ENCODE measurements at places on chromosomes 12 and 14. TPM values are rescaled to one million over a fixed set of nuclear protein-coding genes. Genes with fewer than 3 reads are reported as not detected.

- no peak overlapping the region for H3K4me3 ChIP-seq
- no peaks in the 10 kb centered on the region for H3K27me3 ChIP-seq
- H3K36me3 ChIP-seq: no peaks in the 10 kb centered on the region
- no peak for DNase-seq
- peaks cover 36% of the 10 kb centered on the region for H3K4me1 ChIP-seq
Observed at GRCh38 chr12:89155826-89156225, 196.5 kb downstream of the DUSP6 start.

GRCh38 chr12:105922670-105923102, 216.1 kb downstream of the NUAK1 start:
- H3K4me3 ChIP-seq: no peak overlapping the region
- H3K27ac ChIP-seq: no peak overlapping the region
- no peaks in the 10 kb centered on the region for H3K4me1 ChIP-seq
- no peaks in the 10 kb centered on the region for H3K27me3 ChIP-seq
- DNase-seq: no peak

DNA sequence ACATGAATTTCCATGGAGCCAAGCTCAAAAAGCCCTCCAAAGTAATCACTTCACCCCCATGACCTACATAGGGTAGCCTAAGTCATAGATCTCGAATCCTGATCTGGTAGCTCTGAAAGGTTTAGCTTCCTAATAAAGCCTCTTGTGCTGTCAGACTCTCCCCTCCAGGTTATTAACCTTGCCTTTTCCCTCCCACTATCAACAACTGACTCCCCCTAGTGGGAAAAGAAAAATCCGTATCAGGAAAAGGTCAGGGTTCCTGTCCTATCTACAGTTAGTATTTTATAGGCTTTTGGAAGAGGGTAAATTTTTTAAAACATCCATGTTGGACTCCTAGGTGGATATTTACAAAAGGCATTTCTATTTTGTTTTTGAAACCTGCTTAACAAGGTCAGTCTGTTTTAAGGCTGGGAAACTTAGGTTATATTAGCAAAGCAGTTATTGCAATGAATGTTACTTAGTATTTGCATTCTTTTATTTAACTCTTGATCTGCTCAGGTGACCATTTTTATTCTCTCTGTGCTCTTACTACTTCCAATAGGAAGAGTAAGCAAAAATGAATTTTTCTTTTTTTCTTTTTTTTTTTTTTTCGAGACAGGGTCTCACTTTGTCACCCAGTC, 8.0 kb downstream of the YY1 start:
- H3K36me3 ChIP-seq: no peaks in the 10 kb centered on the region
- H3K4me1 ChIP-seq: peaks cover 87% of the 10 kb centered on the region
- H3K27ac ChIP-seq: peak overlapping the region; percentile 40
- H3K4me3 ChIP-seq: no peak overlapping the region
- no peak for DNase-seq

DNA sequence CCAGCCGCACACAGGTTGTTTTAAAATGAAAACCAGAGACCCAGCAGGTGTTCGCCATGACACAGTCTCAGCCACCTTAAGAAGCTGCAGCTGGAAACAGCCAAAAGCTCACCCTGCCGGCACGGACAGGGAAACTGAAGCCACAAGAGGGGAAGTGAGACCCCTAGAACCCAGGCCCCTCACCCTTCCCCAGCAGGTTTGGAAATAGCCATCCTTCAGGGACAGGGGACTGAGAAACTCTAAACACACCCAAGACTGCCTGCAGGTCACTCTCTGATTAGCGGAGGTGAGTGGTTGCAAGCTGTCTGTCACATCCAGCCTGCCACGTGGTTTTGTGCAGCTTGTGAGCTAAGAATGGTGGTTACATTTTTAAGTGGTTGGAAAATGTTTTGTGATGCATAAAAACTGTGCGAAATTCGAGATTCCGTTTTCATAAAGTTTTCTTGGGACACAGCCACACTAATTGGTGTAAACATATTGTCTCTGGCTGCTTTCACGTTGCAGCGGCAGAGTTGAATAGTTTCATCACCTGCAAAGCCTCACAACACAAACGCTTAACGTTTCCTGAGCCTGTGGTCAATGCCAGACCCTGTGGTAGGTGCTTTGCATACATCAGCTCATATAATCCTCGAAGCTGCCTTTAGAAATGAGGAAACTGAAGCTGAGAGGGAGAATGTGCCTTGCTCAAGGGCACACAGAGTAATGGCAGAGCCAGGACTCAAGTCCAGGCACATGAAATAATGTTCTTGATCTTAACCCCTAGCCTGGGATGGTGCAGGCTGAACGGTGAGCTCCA, 1.7 kb upstream of the SELPLG start:
- H3K4me1 ChIP-seq: peaks cover 48% of the 10 kb centered on the region
- H3K36me3 ChIP-seq: no peaks in the 10 kb centered on the region
- H3K4me3 ChIP-seq: peak overlapping the region; percentile 56
- DNase-seq: peak; percentile 87
- peak overlapping the region; percentile 88 for H3K27ac ChIP-seq
- no peaks in the 10 kb centered on the region for H3K27me3 ChIP-seq

- no peaks in the 10 kb centered on the region for H3K36me3 ChIP-seq
- DNase-seq: no peak
- H3K4me1 ChIP-seq: no peaks in the 10 kb centered on the region
- H3K4me3 ChIP-seq: no peak overlapping the region
- H3K27ac ChIP-seq: no peak overlapping the region
Observed at GRCh38 chr12:80632835-80633234, 74.6 kb upstream of the MYF6 start.

ANAPC7 gene
- 49.3 TPM for total RNA-seq

GRCh38 chr14:64447876-64448670, 17.2 kb upstream of the AKAP5 start:
- H3K4me1 ChIP-seq: peaks cover 28% of the 10 kb centered on the region
- H3K27me3 ChIP-seq: no peaks in the 10 kb centered on the region
- H3K27ac ChIP-seq: peak overlapping the region; percentile 39
- H3K36me3 ChIP-seq: no peaks in the 10 kb centered on the region
- no peak overlapping the region for H3K4me3 ChIP-seq
- DNase-seq: peak; percentile 62

DNA sequence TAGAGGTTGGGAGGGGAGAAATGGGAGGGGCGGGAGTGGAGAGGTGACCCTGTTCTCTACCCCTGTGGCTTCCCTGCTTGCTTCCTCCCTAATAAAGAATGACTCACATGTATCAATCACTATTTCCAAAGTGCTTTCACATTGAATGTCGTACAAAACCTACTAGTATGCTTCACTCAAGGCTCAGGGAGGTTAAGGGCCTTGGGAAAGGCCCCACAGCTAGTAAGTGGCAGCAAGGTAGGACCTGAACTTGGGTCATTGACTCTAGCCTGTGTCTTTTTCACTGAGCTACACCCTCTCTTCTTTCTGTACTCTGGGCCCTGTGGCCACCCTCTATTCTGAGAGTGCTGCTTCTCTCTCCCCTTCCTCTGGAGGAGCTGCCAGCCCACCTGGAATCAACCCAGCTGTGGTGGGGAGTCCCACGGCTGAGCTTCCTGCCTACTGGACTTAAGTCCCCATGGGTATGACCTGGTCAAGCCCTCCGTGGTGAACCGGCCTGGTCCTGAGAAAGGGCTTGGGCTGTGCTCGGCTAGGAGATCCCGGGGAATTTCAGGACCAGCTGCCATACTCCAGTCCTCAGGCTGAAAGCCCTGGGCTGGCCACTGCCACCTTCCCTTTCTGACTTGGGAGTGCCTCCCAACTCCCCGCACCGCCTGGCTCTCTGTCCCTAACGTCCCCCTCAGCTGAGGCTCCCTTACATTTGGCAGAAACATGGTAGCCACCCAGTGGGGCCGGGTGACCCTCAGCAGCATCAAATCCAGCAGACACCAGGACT, 13.0 kb downstream of the SLC48A1 start:
- H3K4me3 ChIP-seq: no peak overlapping the region
- H3K4me1 ChIP-seq: peaks cover 7% of the 10 kb centered on the region
- H3K27me3 ChIP-seq: no peaks in the 10 kb centered on the region

- H3K27me3 ChIP-seq: no peaks in the 10 kb centered on the region
- no peak for DNase-seq
- no peak overlapping the region for H3K27ac ChIP-seq
- H3K36me3 ChIP-seq: peaks cover 9% of the 10 kb centered on the region
Observed at GRCh38 chr14:76022991-76023390, 37.4 kb downstream of the IFT43 start.

CRACR2A gene
- 22.1 TPM for total RNA-seq

GRCh38 chr14:101635749-101636560, 74.7 kb downstream of the DIO3 start:
- no peak overlapping the region for H3K4me3 ChIP-seq
- DNase-seq: no peak
- H3K36me3 ChIP-seq: no peaks in the 10 kb centered on the region
- no peak overlapping the region for H3K27ac ChIP-seq

DNA sequence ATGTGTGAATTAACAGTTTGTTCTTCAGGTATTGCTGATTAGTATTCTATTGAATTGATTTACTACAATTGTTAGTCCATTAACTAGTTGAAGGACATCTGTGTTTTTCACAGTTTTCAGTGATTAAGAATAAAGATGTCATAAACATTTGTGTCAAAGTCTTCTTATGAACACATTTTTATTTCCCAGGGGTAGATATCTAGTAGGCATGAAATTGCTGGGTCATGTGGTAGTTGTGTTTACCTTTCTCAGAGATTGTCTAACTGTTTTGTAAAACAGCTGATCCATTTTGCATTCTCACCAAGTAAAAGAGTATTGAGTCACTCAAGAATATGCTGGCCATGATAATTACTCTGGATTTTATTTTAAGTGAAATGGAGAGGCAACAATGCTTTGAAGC, 1145.3 kb downstream of the FSCB start:
- no peaks in the 10 kb centered on the region for H3K4me1 ChIP-seq
- no peaks in the 10 kb centered on the region for H3K27me3 ChIP-seq
- no peaks in the 10 kb centered on the region for H3K36me3 ChIP-seq

DNA sequence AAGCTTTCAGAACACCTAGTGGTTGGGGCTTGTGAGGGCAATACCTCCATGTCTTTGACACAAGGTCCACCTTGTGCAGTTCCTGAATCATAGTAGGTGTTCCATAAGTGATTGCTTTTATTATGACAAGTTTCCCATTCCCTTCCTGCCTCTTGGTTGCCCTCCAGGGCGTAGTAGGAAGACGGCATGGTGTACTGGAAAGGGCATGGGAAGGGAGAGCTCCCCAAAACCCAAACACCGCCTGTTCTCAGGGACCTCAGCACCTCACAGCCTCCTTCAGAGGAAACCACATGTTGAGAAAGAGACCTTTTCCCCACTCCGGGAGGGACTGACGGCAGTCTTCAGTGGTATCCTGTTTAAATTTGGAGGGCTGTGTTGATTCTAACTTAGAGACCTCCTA, 21.1 kb downstream of the EVL start:
- no peak for DNase-seq
- H3K4me1 ChIP-seq: peaks cover 40% of the 10 kb centered on the region
- H3K36me3 ChIP-seq: peaks cover 91% of the 10 kb centered on the region
- no peak overlapping the region for H3K27ac ChIP-seq
- no peak overlapping the region for H3K4me3 ChIP-seq

GRCh38 chr12:45246236-45246635, 30.3 kb downstream of the ANO6 start:
- H3K4me1 ChIP-seq: peaks cover 13% of the 10 kb centered on the region
- H3K27ac ChIP-seq: no peak overlapping the region
- no peak for DNase-seq
- no peak overlapping the region for H3K4me3 ChIP-seq

- H3K27me3 ChIP-seq: no peaks in the 10 kb centered on the region
- H3K27ac ChIP-seq: no peak overlapping the region
- H3K4me3 ChIP-seq: no peak overlapping the region
Observed at GRCh38 chr14:86404989-86405649, 875.2 kb downstream of the FLRT2 start.

GRCh38 chr12:75086091-75087038, 123.3 kb downstream of the KCNC2 start:
- H3K36me3 ChIP-seq: no peaks in the 10 kb centered on the region
- no peak overlapping the region for H3K4me3 ChIP-seq
- H3K27me3 ChIP-seq: no peaks in the 10 kb centered on the region
- H3K27ac ChIP-seq: no peak overlapping the region

EFCAB11 gene
- total RNA-seq: 8.2 TPM

DNA sequence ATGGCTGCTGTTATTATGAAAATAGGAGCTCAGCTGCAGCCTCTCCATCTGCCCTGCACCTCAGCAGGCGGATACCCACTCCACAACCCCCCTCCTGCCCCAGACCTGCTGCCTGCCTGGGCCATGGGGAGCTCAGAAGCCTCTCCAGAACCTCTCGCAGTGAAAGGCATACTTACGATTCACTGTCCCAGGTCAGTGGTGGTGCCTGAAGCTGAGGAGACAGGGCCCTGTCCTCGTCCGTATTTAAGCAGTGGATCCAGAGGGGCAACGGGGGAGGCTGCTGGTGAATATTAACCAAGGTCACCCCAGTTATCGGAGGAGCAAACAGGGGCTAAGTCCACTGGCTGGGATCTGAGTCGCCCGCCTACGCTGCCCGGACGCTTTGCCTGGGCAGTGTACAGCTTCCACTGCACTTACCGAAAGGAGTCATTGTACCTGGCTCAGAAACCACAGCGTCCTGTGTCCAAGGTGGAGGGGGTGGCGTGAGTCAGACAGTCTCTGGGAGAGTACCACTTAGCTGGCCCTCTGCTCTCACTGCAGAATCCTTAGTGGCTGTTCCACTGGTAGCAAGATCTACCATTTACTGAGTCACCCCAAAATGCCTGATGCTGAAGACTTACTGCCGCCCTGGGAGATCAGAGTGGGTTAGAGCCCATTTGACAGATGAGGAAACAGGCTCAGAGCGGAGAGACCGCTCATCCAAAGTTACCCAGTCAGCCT, at the start of gene SERPINA1:
Gene SERPINA1 (minus strand): TSS at position 219 of the 720 bp plus-strand sequence. CDS start 5,365 bp downstream, outside the sequence.
- H3K27ac ChIP-seq: no peak within 1 kb of the TSS
- H3K27me3 ChIP-seq: no peaks in the 10 kb centered on the region
- peaks cover 75% of the 10 kb centered on the region for H3K4me1 ChIP-seq

- peaks cover 86% of the 10 kb centered on the region for H3K36me3 ChIP-seq
- H3K4me1 ChIP-seq: no peaks in the 10 kb centered on the region
- no peaks in the 10 kb centered on the region for H3K27me3 ChIP-seq
- peak overlapping the region; percentile 73 for H3K27ac ChIP-seq
Observed at GRCh38 chr12:132071040-132071810, 72.9 kb downstream of the DDX51 start.

GRCh38 chr14:59036134-59036533, 152.3 kb upstream of the DAAM1 start:
- DNase-seq: no peak
- H3K4me3 ChIP-seq: no peak overlapping the region
- no peaks in the 10 kb centered on the region for H3K4me1 ChIP-seq

GRCh38 chr14:23321572-23322547, 603 bp downstream of the PABPN1 start:
- H3K4me3 ChIP-seq: peak overlapping the region; percentile 85
- H3K4me1 ChIP-seq: peaks cover 24% of the 10 kb centered on the region
- H3K27ac ChIP-seq: peak overlapping the region; percentile 96
- no peaks in the 10 kb centered on the region for H3K27me3 ChIP-seq

Data from spleen (tissue), 13 donors.